Cardiac atrium fibroblast (primary cell): ENCODE measurements at places on chromosomes 13 and 19. TPM values are rescaled to one million over a fixed set of nuclear protein-coding genes. Genes with fewer than 3 reads are reported as not detected.

Gene CGB8
- total RNA-seq: not detected in 2 replicates

Gene PGLYRP1
- total RNA-seq: not detected in 2 replicates

Gene NTN5
- total RNA-seq: not detected in 2 replicates

Gene GFY
- total RNA-seq: not detected in 2 replicates

Gene ZNF440
- total RNA-seq: 4.9 and 7.3 TPM in 2 replicates

Gene TMEM86B
- 0.18 and 2.3 TPM in 2 replicates for total RNA-seq

Gene ZNF568
- total RNA-seq: 6.3 and 9.1 TPM in 2 replicates

Gene DLL3
- total RNA-seq: 0.97 and 2.2 TPM in 2 replicates

Gene ZNF492
- total RNA-seq: under 0.01 and 0.65 TPM in 2 replicates

Gene CBY2
- total RNA-seq: not detected in 2 replicates

Gene UBE2L5
- not detected in 2 replicates for total RNA-seq

Gene ALOX5AP
- not detected in 2 replicates for total RNA-seq

Gene GDF15
- 18.2 and 19.8 TPM in 2 replicates for total RNA-seq

Gene PCP2
- not detected in 2 replicates for total RNA-seq

Gene RNF225
- total RNA-seq: not detected in 2 replicates

Gene LILRA1
- not detected in 2 replicates for total RNA-seq

Gene SOHLH2
- total RNA-seq: not detected in 2 replicates

Gene ZBTB7A
- 26.9 and 27.3 TPM in 2 replicates for total RNA-seq

Gene LIPE
- total RNA-seq: 2.2 and 3.4 TPM in 2 replicates

Gene SAMD4B
- total RNA-seq: 45.1 and 55.7 TPM in 2 replicates

Gene SKA3
- 3.4 and 3.7 TPM in 2 replicates for total RNA-seq

Gene EVI5L
- total RNA-seq: 18.1 and 18.2 TPM in 2 replicates

Gene SIAH3
- total RNA-seq: not detected in 2 replicates
